ENCODE measurements at places on chromosomes 2 and 18. TPM values are rescaled to one million over a fixed set of nuclear protein-coding genes. Genes with fewer than 3 reads are reported as not detected.

DNA sequence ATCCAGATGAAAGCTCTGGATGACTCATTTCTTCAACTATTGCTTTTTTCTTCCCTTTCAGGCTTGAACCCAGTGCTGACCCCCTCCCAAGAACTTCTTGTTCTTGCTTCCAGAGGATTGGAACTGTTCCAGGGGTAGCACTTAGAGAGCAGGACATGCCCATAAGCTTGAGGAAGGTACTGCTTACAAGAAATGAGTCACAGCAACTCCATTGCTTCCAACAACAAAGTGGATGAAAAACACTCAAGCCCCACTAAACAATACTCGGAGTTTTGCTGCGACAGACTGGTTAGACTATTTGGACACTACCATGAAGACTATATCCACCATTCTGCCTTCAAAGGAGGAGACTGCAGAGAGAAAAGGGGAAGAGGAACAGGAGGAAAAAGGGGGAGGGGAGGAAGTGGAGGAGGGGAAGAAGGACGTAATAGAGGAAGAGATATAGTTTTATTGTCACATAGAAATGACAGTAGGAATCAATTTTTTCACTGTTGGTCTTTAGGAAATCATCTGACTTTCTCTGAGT lies 1.6 kb upstream of the EPC2 start:
- no peaks in the 10 kb centered on the region for H3K27me3 ChIP-seq
- no peaks in the 10 kb centered on the region for H3K4me1 ChIP-seq
- peak; percentile 39 for DNase-seq
- peak overlapping the region; percentile 6 for H3K27ac ChIP-seq
- H3K4me3 ChIP-seq, result no peak overlapping the region

ABHD3 gene
- 51.6 TPM for total RNA-seq

DNA sequence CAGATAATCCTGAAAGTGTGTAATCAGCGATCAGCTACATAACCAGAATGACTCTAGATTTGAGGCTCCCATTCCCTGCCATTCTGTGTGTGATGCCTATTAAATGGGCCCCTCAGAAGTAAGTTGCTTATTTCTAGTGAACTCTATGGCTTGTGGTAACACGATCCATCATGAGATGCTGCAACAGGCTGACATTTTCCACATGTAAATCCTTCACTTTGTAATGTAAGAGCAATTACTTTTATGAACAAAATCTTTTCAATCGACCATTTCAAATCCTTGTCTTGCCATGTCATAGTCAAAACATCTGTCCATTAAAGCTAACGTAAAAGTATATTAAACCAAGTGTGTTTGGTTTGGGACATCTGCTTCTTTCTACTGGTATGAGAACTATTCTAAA lies 175.9 kb upstream of the ETAA1 start:
- no peaks in the 10 kb centered on the region for H3K4me1 ChIP-seq
- no peak for DNase-seq
- no peak overlapping the region for H3K27ac ChIP-seq
- no peak overlapping the region for H3K4me3 ChIP-seq
- H3K36me3 ChIP-seq, result no peaks in the 10 kb centered on the region

GRCh38 chr2:71559828-71560637 lies 106.7 kb downstream of the DYSF start:
- no peaks in the 10 kb centered on the region for H3K4me1 ChIP-seq
- no peaks in the 10 kb centered on the region for H3K36me3 ChIP-seq
- no peak overlapping the region for H3K4me3 ChIP-seq

GRCh38 chr2:43572244-43572643 lies 23.6 kb downstream of the THADA start:
- no peaks in the 10 kb centered on the region for H3K4me1 ChIP-seq
- H3K27me3 ChIP-seq, result no peaks in the 10 kb centered on the region
- H3K4me3 ChIP-seq, result no peak overlapping the region
- no peak for DNase-seq
- H3K27ac ChIP-seq, result no peak overlapping the region

- H3K36me3 ChIP-seq, result no peaks in the 10 kb centered on the region
- DNase-seq, result no peak
- no peak overlapping the region for H3K27ac ChIP-seq
- H3K27me3 ChIP-seq, result no peaks in the 10 kb centered on the region
- H3K4me1 ChIP-seq, result no peaks in the 10 kb centered on the region
These were observed 824.3 kb upstream of the ZEB2 start for GRCh38 chr2:145344076-145344724.

GRCh38 chr2:241566468-241566867 lies 7.9 kb downstream of the BOK start:
- H3K27me3 ChIP-seq, result no peaks in the 10 kb centered on the region
- H3K4me3 ChIP-seq, result no peak overlapping the region
- no peaks in the 10 kb centered on the region for H3K36me3 ChIP-seq
- DNase-seq, result no peak
- no peak overlapping the region for H3K27ac ChIP-seq

- H3K27me3 ChIP-seq, result no peaks in the 10 kb centered on the region
- DNase-seq, result peak; percentile 52
- H3K4me1 ChIP-seq, result no peaks in the 10 kb centered on the region
- H3K4me3 ChIP-seq, result no peak overlapping the region
- H3K27ac ChIP-seq, result no peak overlapping the region
These were observed 1490.2 kb upstream of the SLC39A10 start for GRCh38 chr2:194166818-194167217.

DNA sequence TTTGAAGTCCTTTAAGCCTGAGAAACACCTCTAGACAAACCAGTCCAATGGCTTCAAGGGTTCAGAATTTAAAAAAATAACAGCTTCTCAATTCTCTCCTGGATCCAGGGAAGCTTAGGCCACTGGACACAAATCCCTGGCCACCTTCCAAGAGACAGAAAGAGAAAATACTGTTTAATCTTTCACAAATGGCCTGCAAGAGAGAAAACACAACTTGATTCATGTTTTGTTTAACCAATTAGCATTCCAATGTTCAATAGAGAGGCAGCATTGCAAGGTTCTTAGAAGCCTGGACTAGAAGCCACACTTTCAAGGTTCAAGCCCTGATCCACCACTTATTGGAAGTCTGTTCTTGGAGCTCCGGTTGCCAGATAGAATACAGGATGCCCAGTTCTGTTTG lies 109.0 kb upstream of the PARD3B start:
- H3K4me3 ChIP-seq, result no peak overlapping the region
- no peak for DNase-seq
- no peaks in the 10 kb centered on the region for H3K27me3 ChIP-seq
- no peak overlapping the region for H3K27ac ChIP-seq
- H3K36me3 ChIP-seq, result no peaks in the 10 kb centered on the region

- H3K4me1 ChIP-seq, result peaks cover 14% of the 10 kb centered on the region
- H3K4me3 ChIP-seq, result no peak overlapping the region
- H3K36me3 ChIP-seq, result no peaks in the 10 kb centered on the region
- DNase-seq, result peak; percentile 80
- H3K27me3 ChIP-seq, result no peaks in the 10 kb centered on the region
These were observed 57.9 kb upstream of the KCNE4 start for GRCh38 chr2:222993920-222994650.

DNA sequence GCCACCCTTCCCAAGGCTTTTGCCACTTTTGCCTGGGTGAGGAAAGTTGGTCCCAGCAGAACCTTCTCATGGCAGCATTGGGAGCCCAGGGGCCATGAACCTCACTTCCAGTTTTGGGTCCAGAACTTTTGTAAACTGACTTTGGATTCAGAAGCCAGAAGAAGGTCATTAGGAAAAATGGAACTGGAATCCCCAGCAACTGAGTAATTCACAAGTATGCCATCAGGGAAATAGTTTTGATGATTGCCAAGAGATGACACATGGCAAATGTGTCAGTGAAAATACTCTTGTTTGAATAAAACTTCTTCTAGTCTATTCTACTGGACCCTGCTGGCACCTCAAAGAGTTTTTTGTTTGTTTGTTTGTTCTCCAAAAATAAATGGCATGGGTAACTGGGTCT lies 203.7 kb downstream of the SETBP1 start:
- no peak for DNase-seq
- H3K27me3 ChIP-seq, result no peaks in the 10 kb centered on the region
- H3K4me1 ChIP-seq, result peaks cover 7% of the 10 kb centered on the region
- H3K4me3 ChIP-seq, result no peak overlapping the region
- H3K27ac ChIP-seq, result no peak overlapping the region

DNA sequence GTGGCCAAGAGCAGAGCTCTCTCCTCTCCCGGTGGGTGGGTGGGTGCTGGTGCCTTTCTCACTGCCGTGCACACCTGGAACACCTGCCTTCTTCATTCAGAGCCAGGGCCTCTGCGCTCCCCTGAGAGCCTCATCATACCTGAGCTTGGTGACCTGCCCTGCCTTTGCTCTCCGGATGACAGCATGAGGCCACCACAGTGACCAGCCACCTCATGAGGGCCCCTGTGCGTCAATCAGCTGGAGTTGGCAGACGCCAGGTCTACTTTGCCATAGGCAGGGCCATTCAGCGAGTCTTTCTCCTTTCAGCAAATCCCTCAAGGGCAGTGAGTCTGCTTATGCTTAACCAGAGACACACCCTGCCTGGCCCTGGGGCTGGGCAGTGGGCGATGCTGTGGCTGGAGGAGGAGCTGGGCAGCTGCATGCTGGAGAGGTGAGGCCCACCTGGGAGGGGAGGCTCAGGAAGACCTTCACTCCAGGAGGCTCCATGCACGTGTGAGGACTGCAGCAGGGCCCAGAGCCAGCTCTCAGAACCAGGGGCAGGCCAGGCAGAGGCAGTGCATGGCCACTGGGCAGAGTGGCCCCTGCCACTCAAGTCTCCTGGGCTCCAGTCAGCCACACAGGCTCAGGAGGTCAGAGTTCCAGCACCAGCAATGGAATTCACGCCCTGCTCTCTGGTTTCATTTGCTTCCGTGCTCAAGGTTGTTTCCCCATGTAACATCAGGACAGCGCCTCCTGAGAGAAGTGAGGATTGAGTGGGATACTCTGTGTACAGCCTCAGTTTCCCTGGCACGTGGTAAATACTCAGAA lies 417.5 kb upstream of the MYT1L start:
- H3K4me1 ChIP-seq, result no peaks in the 10 kb centered on the region
- H3K27ac ChIP-seq, result no peak overlapping the region
- H3K27me3 ChIP-seq, result no peaks in the 10 kb centered on the region
- H3K4me3 ChIP-seq, result no peak overlapping the region

DNA sequence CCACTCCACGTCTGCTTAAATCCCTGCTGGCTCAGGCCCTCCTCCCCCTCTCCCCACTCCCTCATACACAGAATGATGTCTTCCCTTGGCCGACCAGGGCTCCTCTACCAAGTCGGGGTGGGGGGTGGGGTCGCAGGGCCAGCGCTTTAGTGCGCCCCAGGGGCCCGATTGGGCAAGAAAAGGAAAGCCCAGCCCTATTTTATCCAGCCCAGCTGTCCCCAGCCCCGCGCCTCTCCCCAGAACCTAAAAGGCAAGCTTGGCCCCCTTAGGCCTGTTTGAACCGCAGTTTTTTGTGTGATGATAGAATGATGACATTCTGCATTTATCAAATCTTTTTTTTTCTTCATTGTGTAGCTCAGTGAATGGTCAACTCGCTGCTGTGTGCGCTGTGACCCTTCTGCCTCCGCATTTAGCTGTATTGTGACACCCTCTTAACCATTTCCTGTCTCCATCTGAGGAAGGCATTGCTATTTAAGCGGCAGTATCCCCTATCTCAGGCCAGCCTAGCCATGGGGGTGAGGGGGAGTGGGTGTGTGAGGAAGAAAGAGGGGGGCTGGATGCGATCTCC lies 231.4 kb downstream of the HAUS1 start:
- no peaks in the 10 kb centered on the region for H3K36me3 ChIP-seq
- H3K4me1 ChIP-seq, result peaks cover 22% of the 10 kb centered on the region
- peaks cover 53% of the 10 kb centered on the region for H3K27me3 ChIP-seq

HOXD12 gene
- total RNA-seq, result 17.9 TPM

MC5R gene
- total RNA-seq, result not detected

GRCh38 chr2:205740381-205740780 lies 58.1 kb downstream of the NRP2 start:
- H3K4me3 ChIP-seq, result no peak overlapping the region
- no peaks in the 10 kb centered on the region for H3K36me3 ChIP-seq
- H3K27me3 ChIP-seq, result no peaks in the 10 kb centered on the region
- H3K4me1 ChIP-seq, result no peaks in the 10 kb centered on the region

DNA sequence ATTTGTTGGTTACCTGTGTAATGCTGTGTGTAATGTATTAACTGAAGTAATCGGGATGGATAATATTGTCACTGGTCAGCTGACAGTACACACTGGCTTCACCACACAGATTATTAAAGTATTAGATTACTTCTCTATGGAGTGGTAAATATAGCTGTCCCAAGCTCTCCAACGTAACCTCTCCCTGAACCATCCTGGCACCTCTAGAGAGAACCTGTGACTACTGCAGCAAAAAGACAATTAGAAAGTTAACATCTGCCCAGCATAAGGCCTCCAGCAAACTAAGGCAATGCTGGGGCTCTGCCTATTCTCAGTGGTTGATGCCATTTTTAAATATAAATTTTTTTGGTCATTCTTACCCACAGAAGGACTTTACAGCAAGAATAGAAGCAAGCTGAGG lies 351.3 kb downstream of the GPD2 start:
- H3K27ac ChIP-seq, result no peak overlapping the region
- H3K4me3 ChIP-seq, result no peak overlapping the region
- peaks cover 9% of the 10 kb centered on the region for H3K4me1 ChIP-seq
- H3K27me3 ChIP-seq, result no peaks in the 10 kb centered on the region

SLC5A7 gene
- total RNA-seq, result not detected

UGT1A3 gene
- total RNA-seq, result not detected

DNA sequence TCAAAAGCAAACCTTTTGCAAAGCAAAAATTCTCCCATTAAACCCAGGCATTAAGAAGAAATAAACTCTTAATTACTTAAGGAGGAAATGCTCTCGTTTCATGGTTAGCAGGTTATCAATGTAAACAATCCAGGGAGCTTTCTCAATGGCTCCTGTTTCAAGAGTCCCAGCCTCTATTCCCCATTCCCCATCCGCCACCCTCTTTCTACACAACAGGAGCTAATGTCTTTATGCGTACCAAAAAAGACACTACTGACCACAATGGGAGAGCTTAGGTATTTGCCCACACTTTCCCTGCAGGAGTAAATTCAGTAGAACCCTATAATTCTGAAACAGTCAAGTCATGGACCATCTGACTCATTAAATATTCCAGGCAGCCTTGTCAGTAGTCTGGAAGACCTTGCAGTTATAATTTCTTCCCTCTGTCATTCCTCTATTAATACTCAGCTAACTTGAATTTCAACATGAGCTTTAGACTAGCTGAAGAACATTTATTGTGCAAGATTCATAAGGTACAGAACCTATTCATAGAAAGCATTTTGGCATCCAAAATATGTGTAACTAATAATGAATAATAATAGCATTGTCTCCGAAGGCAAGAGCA lies 48.6 kb downstream of the SLC8A1 start:
- H3K4me1 ChIP-seq, result no peaks in the 10 kb centered on the region
- no peak overlapping the region for H3K27ac ChIP-seq
- H3K4me3 ChIP-seq, result no peak overlapping the region
- DNase-seq, result no peak

- no peak overlapping the region for H3K4me3 ChIP-seq
- no peaks in the 10 kb centered on the region for H3K36me3 ChIP-seq
- H3K4me1 ChIP-seq, result no peaks in the 10 kb centered on the region
- DNase-seq, result no peak
- no peak overlapping the region for H3K27ac ChIP-seq
- no peaks in the 10 kb centered on the region for H3K27me3 ChIP-seq
These were observed 31.0 kb upstream of the SPATS2L start for GRCh38 chr2:200275295-200276013.

GRCh38 chr2:217182926-217183325 lies 323.1 kb upstream of the TNP1 start:
- no peak for DNase-seq

DNA sequence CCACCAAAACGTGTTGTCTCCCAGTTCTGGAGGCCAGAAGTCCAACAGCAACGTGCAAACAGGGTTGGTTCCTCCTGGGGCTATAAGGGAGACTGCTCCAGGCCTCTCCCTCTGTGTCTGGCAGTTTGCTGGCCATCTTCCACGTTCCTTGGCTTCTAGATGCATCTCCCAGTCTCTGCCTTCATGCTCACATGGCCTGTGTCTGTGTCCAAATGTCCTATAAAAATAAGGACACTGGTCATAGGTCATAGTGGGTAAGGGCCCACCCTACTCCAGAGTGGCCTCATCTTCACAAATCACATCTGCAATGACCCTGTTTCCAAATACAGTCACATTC lies 69.4 kb upstream of the TAF1B start:
- H3K4me3 ChIP-seq, result no peak overlapping the region
- no peaks in the 10 kb centered on the region for H3K27me3 ChIP-seq
- H3K27ac ChIP-seq, result no peak overlapping the region
- peaks cover 4% of the 10 kb centered on the region for H3K4me1 ChIP-seq
